ENCODE measurements at places on chromosomes 12 and 14. TPM values are rescaled to one million over a fixed set of nuclear protein-coding genes. Genes with fewer than 3 reads are reported as not detected.

IRAK4 gene
- 12.2 TPM for total RNA-seq

MANSC1 gene
- 10.4 TPM for total RNA-seq

BCL7A gene
- total RNA-seq, result 3.8 TPM

BIN2 gene
- total RNA-seq, result not detected

FSCB gene
- not detected for total RNA-seq

EML1 gene
- total RNA-seq, result 12.1 TPM

Data from HFFc6 (cell line).